Mesenteric fat pad (tissue), 1 donor: ENCODE measurements at places on chromosomes 6 and 20. TPM values are rescaled to one million over a fixed set of nuclear protein-coding genes. Genes with fewer than 3 reads are reported as not detected.

DNA sequence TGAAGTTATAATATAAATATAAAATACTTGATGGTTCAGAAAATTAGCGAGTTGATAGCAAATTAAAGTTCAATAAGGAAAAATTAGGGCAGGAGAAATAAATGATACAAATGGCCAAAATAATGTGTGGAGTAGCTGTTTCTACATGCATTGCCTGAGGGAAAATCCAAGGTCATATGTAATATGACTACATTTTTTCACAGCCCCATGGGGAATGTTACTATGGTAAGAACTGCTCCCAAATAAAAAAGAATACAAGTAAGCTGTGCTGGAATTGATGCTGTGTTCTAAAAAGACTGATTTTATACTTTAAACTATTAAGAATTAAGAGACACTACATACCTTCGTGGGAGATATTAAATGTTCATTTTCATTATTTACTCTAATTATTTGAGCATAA is 34.1 kb downstream of the MEI4 start:
- DNase-seq: no peak

DNA sequence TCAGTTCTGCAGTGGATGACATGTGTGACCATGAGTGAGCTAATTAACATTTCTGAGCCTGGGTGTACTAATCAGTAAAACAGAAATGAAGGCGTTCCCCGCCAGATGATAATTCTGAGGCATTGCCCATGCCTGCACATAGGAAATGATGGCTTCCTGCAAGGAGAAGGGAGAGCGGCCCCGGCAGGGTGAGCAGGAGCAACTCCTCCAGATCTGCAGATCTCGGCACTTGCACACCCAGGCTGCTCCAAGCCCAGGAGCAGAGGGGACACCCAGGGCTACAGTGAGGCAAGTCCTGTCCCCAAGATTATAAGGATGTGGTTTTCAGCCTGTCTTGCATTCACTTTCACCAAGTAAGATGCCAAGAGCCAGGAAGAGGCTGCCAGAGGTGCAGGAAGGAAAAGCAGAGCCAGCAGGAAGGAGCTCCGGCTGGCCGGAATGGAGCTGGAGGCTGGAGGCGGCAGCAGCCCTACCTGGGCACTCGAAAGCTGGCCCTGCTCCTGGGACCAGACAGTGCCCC is 177.5 kb upstream of the CST7 start:
- DNase-seq: peak; percentile 75

DNA sequence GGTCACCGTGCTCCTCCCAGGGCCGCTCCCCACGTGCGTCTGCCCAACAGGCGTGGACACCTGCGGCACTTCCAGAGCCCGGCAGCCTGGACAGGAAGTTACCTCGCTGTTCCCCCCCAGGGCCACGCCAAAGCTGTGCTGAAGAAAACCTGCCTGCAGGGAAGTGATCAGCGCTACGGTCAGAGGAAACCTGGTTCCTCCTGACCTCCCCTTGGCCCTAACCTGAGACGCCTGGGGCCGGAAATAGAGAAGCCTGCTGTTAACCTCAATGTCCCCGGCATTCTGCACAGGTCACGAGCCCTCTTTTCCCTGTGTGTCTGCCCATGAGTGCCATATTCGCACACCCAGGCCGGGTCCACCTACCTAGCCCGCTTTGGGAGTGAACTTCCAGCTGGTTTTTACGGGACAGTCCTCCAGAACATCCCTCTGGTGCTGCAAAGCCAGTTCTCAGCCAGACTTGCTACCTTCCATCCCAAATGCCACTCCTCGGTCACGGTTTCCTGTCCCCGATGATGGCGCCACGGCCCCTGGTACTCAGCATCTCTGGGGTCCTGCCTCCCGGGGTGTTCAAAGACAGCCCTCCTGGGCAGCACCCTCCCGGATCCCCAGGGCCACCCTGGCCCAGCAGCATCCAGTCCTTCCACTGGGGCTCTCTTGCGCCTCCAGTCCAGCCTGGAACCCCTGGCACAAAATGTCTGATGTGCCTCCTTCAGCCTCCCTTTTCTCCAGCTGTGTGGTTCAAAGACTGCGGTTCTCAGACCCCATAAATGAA is 12.0 kb upstream of the IRF4 start:
- DNase-seq: peak; percentile 90

- no peak for DNase-seq
Measured at GRCh38 chr6:137016356-137016755, 28.4 kb downstream of the IL20RA start.

ZBTB9 gene
- total RNA-seq: 4.6 TPM

HAO1 gene
- total RNA-seq: not detected
